ELF-1 (cell line): ENCODE measurements at places on chromosomes 12 and 14.

- DNase-seq, result no peak
These were observed 296.0 kb downstream of the PCNX1 start for GRCh38 chr14:71203306-71203705.

DNA sequence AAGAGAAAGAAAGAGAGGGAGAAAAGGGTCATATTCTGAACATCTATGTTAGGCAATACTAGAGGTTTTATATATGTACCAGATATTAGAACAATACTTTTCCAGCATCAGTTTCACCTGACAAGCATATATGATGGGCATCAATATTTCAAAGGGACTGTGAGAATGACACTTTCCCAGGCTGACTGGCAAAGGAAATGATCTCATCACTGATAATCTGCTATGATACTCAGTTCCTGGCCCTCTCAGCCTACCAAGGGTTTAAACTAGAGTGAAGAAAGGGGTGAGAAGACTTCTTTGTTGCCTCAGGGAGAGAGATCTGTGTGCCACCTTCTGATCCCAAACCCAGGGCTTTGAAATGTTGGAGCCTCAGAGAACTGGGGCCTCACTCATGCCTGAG, 183.5 kb downstream of the TTC8 start:
- DNase-seq, result no peak

- DNase-seq, result no peak
These were observed 59.1 kb downstream of the TTLL5 start for GRCh38 chr14:75720116-75720515.

GRCh38 chr12:31732926-31733548, 4.2 kb upstream of the AMN1 start:
- DNase-seq, result peak; percentile 89

DNA sequence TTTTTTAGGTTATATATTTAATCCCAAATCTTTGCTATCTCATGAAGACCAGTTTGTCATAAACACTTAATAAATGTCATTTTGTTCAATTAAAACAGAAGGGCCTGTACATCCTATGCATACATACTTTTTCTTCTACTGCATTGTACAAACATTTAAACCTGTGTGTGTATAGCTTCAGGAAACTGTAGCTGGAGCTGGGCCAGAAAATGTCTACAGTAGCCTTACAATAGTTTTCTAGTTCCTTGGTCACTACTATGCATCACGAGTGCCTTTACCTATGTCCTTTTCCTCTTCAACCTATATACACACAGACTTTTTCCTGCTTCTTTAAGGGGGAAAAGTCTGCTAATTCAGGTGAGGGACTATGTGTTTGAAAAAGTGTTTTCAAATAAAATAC, 302.8 kb downstream of the PAWR start:
- no peak for DNase-seq
